Activated CD4-positive, CD25-positive, alpha-beta regulatory T cell treated with anti-CD3 and anti-CD28 coated beads, Interleukin-2, amount 50 U/mL, for 24 hours (primary cell): ENCODE measurements at places on chromosomes 11 and 22.
A peak's percentile ranks its signal among the peaks of the same experiment; 100 is the strongest.

DNA sequence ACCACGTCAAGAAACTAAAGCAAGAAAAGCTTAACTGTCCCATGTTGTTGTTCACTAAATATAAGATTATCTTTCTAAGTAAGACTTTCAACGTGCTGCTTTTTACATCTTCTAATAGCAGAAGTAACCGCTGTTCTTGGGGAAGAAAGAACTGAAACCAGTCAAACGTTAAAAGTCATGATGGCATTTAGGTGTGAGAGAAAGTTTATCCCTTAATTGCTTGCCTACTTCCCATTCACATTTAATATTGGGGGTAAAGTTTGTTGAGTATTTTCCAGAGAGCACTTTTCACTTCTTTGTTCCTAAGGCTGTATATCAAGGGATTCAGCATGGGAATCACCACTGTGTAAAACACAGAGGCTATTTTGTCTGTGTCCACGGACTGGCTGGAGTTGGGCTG lies 970 bp downstream of the OR5B21 start:
- no peak for ATAC-seq

DNA sequence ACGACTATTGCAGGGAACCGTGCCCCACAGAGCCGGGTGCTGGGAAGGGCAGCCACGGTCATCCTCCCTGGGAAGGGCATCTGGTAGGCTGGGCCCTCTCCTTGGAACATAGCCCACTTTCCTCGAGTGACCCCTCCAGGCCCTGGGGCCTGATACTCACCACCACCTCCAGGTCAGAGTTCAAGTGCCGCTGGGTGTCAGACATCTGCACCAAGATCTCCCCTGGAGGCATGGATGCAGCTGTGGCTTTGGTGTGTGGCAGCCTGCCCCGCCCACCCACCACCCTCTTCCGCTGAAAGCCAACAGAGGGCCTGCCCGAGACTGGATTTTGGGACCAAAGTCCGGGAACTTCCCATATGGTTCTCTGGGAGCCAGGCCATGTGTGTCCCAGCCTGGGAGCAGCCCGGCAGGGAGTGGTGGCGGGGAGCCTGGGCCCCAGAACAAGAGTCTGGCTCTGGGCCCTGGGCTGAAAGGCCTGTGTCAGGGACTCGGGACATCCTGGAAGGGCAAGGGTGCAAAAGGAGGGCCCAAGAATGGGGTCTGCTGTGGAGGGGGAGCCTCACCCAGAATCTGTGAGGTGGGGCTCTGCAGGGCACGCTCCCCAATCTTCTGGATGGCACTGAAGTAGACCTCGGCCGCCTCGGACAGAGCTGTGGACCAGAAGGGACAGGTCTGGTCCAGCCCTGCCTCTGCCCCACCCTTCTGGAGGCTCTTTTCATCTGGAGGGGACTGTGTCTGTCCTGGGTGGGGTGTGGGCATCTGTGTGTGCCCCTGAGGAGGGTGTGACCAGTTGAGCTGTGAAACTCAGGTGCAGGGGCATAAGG lies 2.6 kb downstream of the BAIAP2L2 start:
- no peak for ATAC-seq

DNA sequence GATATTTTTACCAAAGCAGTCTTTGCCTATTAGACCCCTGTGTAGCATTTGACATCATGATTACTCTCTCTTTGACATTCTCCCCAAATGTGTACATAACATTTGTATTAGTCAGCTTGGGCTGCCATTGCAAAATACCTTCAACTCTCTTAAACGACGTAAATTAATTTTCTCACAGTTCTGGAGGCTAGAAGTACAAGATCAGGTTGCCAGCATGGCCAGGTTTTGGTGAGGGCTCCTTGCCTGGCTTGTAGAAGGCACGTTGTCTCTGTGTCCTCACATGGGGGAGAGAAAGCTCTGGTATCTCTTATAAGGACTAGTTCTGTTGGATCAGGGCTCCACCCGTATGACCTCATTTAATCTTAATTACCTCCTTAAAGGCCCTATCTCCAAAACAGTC lies 12.3 kb upstream of the DLAT start:
- no peak for ATAC-seq

- ATAC-seq: no peak
These were observed 8.4 kb downstream of the DAGLA start for GRCh38 chr11:61688365-61689163.

GRCh38 chr11:106087815-106088435 lies 10.5 kb downstream of the AASDHPPT start:
- no peak for ATAC-seq

GRCh38 chr11:10108915-10109680 lies 184.9 kb downstream of the SBF2 start:
- ATAC-seq: no peak

DNA sequence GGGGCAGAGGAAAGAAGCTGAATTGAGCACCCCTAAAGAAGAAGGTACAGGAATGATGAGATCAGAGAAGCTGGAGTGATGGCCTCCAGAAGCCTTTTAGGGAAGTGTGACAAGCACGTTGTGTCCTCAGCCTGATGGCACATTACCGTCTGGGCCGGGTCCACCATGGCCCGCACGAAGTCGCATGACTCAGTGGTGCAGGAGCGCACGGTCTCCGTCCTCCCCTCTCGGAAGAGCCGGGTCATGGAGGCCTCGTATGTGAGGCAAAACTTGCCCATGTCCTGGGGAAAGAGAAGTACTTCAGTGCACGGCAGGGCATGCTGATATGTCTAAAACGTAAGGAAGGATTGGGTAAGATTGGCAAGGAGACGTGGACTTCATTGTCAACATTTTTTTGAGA lies 11.2 kb upstream of the TESMIN start:
- no peak for ATAC-seq

GRCh38 chr11:33315822-33316221 lies 58.6 kb downstream of the HIPK3 start:
- no peak for ATAC-seq

- no peak for ATAC-seq
These were observed at the start of gene IRAG1 for GRCh38 chr11:10693509-10694081. Gene IRAG1 (minus strand): TSS chr11:10693755. CDS start chr11:10693602, 153 bp downstream.

GRCh38 chr11:20250644-20251247 lies 90.5 kb upstream of the DBX1 start:
- no peak for ATAC-seq

DNA sequence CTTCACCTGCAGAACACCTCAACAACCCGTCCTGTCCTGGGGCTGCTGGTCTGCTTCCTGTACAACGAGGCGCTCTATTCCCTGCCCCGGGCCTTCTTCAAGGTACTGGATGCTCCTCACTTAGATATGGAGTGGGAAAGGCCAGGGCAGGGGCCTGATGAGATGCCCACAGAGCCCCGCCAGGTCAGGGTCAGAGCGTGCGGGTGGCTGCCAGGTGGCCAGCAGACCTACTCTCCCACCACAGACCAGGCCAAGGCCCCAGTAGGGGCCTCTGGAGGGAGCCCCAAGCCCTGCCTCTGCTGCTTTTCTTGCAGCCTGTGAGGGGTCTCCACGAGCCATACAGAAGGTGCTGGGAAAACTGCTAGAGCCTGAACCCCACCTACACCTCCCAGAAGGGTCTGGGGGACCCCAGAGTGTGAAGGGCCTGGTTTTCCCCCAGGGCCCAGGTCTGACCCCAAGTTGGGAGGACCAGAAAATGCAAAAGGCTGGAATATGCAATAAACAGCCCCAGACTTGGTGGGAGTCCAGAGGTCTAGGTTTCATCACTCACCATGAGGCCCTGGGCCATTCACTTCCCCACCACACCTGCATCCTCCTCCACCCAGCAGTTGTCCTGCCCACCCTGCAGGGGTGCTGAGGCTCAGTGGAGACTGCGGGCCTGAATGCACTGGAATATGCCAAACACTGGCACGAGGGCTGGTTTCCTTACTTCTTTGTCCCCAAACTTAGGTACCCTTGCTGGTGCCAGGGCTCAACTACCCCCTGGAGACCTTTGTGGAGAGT lies 14.7 kb downstream of the ZDHHC24 start:
- no peak for ATAC-seq

DNA sequence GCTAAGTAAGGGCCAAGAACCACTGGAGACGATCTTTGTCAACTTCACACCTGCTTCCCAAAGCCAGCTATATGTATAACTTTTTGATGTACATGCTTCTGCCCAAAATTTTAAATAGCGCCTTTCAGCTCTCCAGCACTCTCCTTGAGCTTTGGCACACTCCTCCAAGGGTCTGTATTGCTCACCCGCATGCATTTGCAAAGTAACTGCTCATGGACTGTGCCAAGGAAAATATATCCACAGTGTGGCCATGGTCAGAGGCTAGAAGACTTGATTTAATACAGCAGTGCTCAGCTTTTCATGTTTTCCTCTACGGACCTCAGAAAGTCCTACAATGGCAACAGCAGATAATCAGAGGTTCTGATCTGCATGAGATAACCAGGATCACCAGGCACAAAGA lies 550.1 kb downstream of the SOX6 start:
- ATAC-seq: no peak

DNA sequence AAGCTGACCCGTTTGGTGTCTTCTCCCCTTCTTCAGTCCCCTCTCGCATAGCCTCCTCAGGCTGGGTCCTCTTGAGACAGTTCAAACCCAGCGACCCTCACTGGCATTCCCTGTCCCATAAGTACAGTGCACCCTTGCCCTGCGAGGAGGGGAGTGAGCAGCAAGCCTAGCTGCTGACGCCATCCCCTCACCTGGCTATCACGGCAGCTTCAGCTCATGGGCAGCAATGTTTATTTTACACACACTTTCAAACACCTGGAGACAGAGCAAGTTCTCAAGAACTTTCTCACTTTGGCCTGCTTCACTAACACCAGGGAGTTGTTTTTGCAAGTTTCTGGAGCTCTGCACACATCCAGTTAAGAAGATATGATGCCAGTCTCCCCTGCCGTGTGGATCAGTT lies 189.6 kb upstream of the E2F8 start:
- ATAC-seq: no peak

GRCh38 chr11:95780544-95780943 lies 9.0 kb downstream of the FAM76B start:
- ATAC-seq: peak; percentile 27

DNA sequence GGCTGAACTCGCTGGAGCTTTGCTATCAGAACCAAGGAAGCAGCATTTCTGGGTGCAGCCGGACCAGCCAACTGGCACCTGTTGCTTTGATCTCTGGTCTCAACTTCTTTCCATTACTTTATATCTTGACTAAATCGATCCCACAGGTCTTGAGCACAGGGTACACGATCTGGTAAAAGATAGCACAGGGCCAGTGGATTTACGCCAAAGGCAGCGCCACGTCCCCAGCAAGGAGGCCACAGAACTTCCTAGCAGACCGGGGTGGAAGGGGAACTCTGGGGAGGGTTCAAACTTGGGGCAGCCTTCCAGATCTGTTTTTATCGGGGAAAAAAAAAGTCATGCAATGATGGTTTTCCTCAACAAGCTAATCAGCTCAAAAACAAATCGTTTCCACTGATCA lies 14.0 kb downstream of the VPS37C start:
- no peak for ATAC-seq

GRCh38 chr22:35432228-35432905 lies 32.4 kb downstream of the MCM5 start:
- ATAC-seq: no peak

DNA sequence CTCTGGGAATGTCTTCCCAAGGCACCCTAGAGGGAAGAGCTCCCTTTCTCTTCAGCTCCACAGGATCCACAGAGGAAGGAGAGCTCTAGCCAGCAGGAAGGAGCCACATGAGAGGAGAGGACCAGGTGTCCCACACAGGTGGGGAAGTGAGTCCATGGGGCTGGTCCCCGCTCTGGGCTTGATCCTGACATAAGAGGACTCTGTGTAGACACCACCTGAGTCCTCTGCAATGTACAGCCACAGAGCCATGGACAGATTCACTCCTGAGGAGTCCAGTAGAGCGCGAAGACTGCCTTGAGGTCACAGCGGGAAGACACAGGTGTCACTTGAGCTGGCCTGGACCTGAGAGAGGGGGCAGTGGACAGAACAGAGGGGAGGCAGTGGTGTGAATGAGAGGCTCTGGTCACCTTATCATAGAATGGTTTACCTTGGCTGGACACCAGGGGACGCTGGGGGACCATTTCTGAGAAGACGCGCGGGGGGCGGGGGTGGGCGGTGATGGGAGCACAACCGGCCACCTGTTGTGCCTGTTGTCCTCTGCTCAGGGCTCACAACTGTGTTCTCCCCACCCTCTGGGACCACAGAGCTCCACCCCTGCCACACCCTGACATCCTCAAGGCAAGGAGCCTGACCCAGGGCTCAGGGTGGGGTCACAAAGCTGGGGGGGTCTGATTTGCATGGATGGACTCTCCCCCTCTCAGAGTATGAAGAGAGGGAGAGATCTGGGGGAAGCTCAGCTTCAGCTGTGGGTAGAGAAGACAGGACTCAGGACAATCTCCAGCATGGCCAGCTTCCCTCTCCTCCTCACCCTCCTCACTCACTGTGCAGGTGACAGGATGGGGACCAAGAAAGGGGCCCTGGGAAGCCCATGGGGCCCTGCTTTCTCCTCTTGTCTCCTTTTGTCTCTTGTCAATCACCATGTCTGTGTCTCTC lies 128.2 kb downstream of the ZNF280B start:
- ATAC-seq: no peak

DNA sequence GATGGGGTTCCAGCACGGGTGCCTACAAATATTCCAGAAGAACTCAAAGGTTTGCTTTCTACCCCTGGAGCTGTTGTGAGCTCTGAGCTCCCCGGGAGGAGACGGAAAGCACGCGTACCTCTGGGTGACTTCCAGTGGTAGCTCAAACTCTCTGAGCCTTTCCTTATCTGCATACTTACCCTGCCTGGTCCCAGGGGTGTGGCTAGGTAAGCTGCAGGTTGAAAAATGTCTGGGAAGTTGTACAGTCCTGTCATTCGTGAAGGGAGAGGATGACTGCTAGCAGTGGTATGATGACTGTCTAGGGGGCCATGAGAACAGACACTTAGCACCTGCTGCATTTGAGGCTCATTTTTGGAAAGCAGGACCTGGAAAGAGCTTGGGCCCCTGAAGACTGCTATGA lies 111.5 kb downstream of the DSCAML1 start:
- ATAC-seq: no peak

GRCh38 chr11:57116654-57117053 lies 65.1 kb upstream of the LRRC55 start:
- no peak for ATAC-seq

- no peak for ATAC-seq
These were observed 20.3 kb downstream of the DERL3 start for GRCh38 chr22:23818541-23818940.

DNA sequence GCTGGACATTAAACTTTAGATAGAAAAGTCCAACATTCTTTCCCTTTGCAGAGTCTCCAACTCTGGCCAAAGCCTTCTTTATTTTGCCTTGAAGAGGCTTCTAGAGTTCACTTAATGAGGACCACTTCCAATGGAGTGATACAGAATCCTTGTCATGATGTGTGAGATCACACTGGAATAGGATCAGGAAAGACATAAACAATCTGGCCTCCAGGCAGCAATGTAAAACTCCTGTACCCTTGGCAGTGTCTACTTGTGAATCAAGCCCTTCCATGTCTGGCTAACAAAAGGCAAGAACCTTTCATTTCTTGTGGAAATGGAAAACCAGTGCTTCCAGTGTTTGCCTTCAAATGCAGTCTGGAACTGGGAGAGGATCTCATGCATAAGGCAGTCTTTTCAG lies 56.5 kb upstream of the FIBIN start:
- ATAC-seq: no peak

- peak; percentile 69 for ATAC-seq
These were observed 9.0 kb downstream of the FAM118A start for GRCh38 chr22:45318558-45319323.
